ENCODE measurements at places on chromosomes 2 and 18.

DNA sequence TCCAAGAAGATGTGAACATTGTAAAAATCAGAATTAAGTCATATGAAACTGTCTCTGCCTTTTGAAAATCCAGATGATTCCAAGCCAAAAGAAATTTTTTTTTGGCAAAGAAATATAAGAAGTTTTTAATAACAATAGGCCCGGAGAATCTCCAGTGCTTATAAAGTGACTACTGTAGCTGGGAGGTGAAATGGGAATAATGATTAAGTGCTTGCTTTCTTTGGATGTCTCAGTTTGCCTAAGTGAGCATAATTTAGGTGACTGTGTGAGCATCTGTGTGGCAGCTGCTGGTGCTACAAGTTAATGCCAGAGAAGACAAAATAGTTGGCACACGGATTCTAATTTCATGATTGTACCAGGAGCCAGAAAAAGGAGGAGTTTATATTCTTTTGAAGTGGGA is 185.0 kb downstream of the LTBP1 start:
- peak; percentile 38 for DNase-seq

DNA sequence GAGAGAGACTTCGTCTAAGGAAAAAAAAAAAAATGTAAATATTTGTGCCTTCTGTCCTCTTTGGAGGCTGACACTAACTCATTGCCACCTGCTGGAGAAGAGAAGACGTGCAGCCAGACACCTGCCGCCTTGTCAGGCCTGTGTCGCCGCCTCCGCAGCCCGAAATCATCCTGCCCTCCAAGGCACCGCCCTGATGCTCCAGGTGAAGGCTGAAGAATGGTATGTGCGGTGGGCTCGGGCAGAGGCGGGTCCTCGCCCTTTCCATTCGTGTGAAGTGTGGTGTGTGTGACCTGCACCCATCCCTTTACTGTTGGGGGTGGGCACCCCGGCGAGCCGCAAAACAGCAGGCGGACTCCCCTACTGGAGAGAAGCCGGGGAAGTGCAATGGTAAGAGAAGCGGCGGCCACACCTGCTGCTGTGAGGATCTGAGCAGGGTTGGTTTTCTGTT is 60.4 kb downstream of the FAM161A start:
- peak; percentile 38 for DNase-seq

- no peak for DNase-seq
Measured at GRCh38 chr2:70796262-70796661, 5.8 kb upstream of the FIGLA start.

DNA sequence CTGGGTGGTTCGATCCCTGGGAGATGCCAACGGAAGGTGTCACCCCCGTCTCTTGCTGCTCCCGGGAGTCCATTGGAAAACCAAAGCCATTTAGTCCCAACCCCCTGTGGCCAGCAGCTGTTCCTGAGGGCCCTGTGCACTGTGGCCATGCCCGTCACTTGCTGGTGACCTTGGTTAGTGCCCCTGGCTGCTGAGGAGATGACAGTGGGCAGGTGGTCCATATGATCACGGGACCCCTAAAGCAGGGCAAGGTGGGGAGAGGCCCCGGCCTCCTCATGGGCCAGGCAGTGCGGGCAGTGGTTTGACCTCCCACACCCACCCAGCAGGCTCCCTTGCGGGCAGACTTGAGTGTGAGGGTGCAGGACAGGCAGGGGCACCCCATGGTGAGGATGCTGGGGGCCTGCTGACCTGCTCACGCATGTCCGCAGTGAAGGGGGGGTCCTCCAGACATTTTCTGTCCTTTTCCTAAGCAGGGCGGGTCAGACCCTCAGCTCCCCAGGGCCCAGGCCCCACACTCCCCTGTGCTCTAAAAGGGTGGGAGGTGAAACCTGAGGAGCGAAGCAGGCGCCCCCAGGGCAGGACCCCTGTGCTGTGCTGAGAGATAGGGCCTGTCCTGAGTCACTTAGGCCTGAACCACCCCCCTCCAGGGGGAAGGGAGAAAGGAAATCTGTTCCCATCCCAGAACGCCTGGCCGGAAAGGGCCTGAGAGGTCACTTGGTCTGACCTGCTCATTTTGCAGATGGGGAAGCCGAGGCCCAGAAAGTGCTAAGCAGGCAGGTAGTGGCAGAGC is 6.8 kb downstream of the ITM2C start:
- no peak for DNase-seq

DNA sequence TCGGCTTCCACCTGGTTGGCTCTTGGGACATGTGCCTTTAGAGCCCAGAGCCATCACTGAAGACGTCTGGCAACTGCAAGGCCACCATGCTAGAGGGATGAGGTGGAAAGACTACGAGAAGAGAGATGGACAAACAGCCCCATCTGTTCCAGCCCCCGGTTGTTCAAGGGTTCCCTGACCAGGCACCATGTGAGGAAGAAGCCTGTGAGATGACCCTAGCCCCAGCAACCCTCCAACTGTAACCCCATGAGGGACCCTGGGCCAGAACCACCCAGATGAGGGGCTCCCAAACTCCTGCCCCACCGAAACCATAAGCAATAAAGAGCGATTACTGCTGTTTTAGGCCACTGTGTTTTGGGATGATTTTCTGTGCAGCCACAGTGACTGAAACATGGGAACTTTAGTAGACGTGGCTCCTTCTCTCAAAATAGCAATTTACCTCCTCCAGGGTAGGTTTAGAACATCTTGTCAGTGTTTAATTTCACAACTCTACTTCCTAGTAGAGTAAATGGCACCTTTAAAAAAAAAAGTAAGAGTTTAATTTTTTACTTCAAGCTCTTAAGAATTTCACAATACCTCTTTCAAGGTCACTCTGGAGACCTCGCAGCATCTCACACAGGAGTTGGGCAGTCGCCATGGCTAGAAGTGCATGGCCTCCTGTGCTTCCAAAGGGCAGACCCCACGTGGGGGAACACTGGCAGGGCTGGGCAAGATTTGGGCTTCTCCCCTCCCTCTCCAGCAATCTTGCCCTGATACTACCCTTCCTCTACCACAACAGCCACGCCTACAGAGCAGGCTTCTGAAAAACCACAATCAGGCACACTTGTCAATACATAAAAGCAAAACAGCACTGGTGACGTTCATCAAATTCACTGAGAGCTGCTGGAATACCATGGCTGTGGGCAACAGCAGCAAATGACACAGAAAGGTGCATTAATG is 48.8 kb downstream of the TMEM163 start:
- no peak for DNase-seq

GRCh38 chr18:73461038-73461779 is 593.4 kb upstream of the NETO1 start:
- no peak for DNase-seq

- DNase-seq: no peak
Measured at GRCh38 chr2:212949786-212950185, 201.6 kb downstream of the IKZF2 start.

- DNase-seq: peak; percentile 14
Measured at GRCh38 chr2:37343537-37344434, 644 bp upstream of the QPCT start.

- DNase-seq: no peak
Measured at GRCh38 chr2:143125717-143126116, 3.5 kb upstream of the ARHGAP15 start.

- peak; percentile 19 for DNase-seq
Measured at GRCh38 chr2:160465002-160465401, 28.6 kb downstream of the RBMS1 start.

- no peak for DNase-seq
Measured at GRCh38 chr2:190794377-190794776, 86.2 kb upstream of the GLS start.

- no peak for DNase-seq
Measured at GRCh38 chr18:9710037-9710436, 1.9 kb downstream of the RAB31 start.

DNA sequence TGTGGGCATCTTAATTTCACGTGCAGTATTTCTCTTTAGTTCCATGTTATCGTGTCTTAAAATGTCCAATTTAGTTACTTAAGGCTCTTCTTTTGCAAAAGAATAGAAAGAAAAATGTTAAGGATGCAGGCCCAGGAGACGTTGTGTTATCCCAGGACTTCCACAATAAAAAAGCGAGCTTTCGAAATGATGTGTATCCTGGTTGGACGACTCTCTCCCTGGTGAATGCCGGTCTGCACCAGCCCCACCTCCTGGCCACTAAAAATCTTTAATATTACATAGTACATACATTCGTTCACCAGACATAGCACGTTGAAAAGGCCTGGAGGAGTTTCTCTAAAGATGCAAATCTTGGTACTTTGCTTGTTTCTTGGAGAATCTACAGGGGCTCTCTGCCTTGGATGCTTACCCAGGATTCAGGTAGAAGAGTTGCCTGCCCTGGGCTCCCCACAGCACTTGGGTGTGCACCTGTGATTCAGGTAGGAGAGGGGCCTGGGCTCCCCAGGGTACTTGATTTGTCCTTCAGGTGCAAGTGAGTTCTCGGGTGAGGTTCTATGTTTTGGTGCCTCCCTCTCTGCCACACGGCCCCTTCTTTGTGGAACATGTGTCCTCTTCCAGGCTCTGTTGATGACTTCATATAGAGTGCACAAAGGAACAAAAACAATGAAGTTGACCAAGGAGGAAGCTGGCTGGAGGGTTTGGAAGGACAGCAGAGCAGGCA is 26.6 kb downstream of the TWIST2 start:
- DNase-seq: peak; percentile 61

DNA sequence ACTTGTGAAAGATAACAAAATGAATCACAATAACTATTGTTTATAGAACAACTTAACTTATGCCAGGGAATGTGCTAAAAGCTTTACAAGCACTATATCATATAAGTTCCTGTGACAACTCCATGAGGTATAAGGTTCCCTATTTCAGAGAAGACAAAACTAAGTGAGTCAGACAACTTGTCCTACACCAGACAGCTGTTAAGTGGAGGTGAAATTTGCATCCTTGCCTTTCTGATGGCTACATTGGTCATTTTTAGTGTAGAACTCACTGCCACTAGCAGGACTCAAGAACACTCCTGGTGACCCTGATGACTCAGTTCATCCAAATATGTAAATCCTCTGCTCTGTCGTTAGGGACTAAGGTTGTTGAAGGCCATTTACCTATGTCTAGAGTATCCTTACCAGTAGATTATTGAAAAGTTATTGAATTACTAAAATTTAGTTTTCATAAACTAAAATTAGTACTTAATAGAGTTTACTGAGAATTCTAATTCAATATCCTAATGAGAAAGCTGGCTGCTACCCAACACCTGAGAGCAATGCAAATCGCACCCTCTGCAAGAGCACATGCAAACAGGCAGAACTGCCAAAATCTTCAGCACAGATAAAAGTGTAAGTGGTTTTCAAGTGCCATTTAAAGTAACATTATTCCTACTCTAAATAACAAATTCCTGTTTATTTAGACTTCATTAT is 636.2 kb downstream of the NRXN1 start:
- no peak for DNase-seq

GRCh38 chr2:215631696-215632095 is 195.8 kb upstream of the FN1 start:
- no peak for DNase-seq

- no peak for DNase-seq
Measured at GRCh38 chr18:75916624-75916982, 489.1 kb upstream of the SMIM21 start.

GRCh38 chr2:10404324-10405143 is 43.6 kb downstream of the ODC1 start:
- DNase-seq: peak; percentile 79

- DNase-seq: peak; percentile 18
Measured at GRCh38 chr2:127721311-127721977, 20.1 kb downstream of the SFT2D3 start.

- no peak for DNase-seq
Measured at GRCh38 chr18:79356435-79356834, 39.3 kb upstream of the NFATC1 start.

DNA sequence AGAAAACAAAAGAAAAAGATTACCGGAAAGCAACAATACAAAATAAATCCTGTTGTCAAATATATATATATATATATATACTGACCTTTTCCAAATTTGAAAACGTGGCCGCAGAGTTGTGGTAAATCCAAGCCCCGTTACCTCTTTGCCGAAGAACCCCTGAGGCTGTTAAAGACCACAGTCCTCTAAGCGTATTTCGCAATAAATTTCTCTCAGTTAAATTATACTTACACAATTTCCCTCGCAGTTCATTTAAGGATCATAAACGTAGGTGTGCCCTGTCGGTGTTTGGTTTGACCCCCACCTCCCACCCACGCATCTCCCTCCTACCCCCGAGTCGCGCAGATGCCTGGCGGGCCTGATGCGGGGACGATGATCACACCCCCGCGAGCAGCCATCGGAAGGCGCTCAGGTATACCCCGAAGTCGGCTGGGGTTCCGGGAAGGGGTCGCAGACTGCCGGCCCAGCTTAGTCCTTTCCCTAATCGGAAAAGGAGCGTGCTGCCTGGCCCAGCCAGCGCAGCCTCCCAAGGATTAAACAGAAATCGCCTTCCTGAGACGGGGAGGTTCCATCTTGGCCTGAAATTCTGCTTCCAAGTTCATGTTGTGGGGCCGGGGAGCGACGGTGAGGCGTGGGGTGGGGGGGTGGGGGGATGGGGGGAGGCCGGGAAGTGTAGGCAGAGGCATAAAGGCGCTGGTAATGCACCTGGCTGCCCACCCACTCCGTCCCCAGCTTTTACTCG is 2.9 kb upstream of the MEIS1 start:
- no peak for DNase-seq

GRCh38 chr2:166417669-166418068 is 41.9 kb upstream of the SCN9A start:
- DNase-seq: peak; percentile 49

DNA sequence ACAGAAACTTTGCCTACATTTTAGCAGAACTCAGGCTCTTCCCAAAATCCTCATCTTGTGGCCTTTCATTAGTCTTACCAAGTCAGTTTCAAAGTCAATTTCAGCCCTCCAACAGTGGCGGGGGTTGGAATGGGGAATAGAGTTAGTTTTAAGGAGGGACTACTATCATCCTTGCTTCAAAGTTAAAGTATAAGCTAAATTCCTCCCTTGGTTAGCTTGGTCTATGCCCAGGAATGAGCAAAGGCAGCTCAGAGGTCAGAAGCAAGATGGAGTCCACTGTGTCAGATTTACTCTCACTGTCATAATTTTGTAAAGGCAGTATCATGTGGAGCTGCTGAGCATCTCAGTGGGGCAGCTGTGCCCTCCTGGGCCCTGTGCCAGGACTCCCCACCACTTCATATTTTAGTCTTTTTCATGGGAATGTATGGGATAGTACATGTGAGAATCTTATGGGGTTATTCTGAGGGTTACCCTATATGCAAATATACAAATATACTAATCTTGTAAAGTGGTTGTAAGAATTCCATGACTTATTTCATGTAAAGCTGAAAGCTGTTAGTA is 145.2 kb upstream of the MMADHC start:
- no peak for DNase-seq

DNA sequence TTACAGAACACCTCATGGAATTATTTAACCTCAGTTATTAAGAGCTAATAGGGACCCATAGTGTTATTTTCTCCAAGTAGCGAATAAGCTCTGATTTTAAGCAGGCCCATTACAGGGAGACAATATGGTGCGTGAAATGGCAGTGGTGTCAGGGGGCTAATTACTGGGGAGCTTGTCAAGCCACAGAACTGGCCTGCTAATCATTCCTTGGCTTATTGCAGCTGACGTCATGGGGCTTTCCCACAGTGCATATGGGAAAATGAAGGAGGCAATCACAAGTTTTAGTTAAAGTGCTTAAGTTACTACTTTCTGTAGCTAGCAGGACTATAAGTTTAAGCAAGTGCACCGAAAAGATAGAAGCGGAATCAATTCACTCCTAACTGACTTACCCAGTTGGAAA is 262.5 kb downstream of the TGIF1 start:
- DNase-seq: no peak
